Stimulated activated CD8-positive, alpha-beta memory T cell treated with anti-CD3 and anti-CD28 coated beads, Interleukin-4, amount 100 ng/mL, for 24 hours (primary cell): ENCODE measurements at places on chromosomes 1 and 21.
A peak's percentile ranks its signal among the peaks of the same experiment; 100 is the strongest.

- no peak for DNase-seq
Measured at GRCh38 chr1:241424480-241424971, 67.5 kb upstream of the RGS7 start.

- no peak for DNase-seq
Measured at GRCh38 chr1:213693864-213694263, 293.9 kb upstream of the PROX1 start.

GRCh38 chr1:36008546-36009197 is 75.2 kb upstream of the TEKT2 start:
- no peak for DNase-seq

DNA sequence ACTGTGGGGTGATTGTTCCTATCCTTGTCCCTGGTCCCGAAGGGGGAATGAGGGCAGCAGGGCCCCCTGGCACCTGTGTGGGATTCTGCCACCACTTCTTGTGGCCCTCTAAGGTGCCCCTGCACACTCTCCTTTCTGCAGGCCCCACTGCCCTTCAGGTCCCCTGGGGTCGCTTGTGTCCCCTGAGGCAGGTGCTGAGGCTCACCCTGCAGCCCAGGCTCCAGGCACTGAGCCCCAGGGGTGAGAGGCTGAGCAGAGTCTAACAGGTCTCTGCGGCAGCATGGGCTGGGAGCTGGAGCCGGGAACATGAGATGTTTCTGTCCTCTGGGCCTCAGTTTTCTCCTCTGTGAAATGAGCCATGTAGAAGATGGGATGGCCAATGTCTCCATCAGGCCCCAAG is 211.0 kb upstream of the VAMP3 start:
- DNase-seq: no peak

GRCh38 chr21:22352088-22352487 is 1353.9 kb downstream of the NCAM2 start:
- DNase-seq: no peak

DNA sequence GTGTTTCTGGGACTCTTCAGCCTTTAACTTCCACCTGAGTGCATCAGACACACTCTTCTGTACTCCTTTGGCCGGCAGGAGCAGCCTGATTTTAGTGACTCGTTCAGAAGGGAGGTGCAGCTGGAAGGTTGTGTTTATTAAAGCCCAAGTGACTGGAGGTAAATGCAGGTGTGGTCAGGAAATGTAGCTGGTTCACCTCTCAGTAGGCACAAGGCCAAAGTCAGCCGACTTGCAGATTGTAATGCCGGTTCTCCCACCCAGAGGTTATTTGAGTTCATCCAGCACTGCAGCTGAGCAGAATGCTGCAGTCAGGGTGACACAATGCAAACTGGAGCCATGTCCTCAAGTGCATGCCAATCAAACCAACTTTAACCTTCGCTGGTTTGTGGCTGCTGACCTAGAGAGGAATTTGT is 91.5 kb downstream of the SPATA46 start:
- DNase-seq: no peak

DNA sequence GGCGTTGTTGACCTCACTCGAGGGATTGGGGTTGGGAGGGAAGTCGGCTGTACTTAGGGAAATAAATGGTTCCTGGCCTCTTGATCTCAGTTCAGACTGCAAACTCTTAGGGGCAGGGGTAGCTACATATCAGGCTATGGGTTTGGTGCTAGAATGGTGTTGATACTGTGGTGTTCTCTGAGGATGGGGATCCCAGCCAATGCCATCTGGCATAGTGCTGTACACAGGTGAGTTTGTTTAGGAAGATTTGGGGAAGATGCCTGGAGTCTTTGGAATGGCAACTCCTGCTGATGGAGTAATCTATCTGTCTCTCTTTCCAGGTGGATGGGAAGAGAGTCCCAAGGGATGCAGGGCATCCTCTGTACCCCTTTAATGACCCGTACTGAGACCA is 14.3 kb upstream of the NASP start:
- no peak for DNase-seq

GRCh38 chr1:41704196-41704595 is 214.5 kb downstream of the HIVEP3 start:
- DNase-seq: no peak

DNA sequence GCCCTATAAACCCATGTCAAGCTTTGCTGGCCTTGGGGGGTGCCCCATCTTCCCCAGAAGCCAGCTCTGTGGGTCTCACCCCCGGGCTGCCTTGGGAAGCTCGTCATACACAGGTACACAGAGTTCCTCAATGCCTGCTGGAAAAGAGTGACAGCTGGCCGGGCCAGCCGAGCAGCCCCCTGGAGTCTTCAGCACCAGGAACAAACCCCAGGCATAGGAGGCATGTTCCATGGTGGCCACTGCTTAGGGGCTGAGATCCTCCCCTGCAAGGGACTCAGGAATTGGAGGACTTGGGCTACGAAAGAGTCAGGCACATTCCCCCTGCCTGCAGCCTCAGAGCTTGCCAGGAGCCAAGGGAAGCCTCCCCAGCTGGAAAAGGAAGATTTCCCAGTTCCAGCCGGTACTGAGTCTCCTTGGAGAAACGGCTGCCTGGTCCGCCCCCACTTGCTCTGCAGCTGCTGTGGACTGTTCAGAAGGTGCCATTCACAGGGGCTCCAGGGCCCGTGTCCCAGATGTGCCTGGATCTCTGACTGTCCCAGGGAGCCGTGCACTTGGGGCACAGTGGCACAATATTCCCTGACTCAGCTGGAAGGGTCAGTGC is 89.5 kb downstream of the STUM start:
- DNase-seq: no peak

DNA sequence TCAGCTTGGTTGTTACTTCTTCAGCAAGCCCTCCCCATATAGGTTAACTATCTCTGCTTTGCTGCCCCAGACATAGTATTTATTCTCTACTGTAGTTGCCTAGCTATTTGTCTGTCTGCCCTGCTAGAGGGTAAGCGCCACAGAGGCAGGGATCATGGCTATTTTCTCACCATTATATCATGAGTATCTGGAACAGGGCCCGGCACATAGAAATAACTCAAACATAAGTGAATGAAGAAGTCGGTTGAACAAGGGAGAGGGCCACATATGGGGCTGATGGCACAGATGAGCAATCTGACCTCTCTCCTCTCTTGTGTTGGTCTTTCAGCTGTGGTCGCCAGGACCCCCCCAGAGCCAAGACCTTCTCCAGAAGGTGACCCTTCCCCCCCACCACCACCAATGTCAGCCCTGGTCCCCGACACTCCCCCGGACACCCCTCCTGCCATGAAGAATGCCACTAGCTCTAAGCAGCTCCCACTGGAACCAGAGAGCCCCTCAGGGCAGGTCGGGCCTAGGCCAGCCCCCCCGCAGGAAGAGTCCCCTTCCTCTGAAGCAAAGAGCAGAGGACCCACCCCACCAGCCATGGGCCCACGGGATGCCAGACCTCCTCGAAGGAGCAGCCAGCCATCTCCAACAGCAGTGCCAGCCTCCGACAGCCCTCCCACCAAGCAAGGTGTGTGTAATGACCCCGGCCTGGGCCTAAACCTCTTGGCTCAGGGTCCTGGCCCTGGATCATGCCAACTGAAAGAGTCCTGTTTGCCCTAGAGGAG is 14.9 kb downstream of the MAP7D1 start:
- DNase-seq: no peak

DNA sequence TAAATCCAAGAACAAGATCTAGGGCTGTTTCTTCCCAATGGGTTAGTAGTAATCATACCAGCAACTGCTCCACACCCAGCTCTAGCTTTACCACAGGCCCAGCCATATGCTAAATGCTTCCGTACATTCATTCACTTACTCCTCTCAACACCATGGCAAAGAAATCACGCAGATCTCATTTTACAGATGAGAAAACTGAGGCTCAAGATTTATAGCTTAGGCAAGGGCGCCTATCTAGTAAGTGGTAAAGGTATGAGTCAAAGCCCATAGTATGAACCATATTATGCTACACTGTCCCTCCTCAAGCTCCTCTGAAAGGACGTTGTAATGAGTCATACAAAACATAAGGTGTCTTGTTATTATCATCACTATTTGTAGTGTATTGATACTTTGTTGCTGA is 82.2 kb downstream of the NIBAN1 start:
- no peak for DNase-seq

DNA sequence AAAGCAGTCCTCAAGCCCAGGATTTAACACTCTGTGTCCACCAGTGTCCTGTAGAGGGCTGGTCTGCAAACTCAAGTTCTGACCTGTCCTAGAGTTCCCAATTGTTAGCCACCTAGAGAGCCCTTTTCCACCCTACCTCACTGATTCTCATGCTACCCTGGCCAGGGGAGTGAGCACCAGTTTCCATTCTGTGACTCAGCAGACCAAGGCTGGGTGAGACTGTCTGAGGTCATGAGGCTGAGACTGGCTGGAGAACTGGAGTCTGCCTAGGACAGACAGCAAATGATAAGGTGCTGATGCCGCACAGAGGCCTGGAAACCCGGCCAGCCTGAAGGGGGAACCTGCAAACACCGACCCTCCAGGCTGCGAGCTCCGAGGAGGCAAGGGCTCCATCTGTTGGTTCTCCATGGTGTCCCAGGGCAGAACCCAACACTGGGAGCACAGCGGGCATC is 13.7 kb downstream of the GLIS1 start:
- no peak for DNase-seq

DNA sequence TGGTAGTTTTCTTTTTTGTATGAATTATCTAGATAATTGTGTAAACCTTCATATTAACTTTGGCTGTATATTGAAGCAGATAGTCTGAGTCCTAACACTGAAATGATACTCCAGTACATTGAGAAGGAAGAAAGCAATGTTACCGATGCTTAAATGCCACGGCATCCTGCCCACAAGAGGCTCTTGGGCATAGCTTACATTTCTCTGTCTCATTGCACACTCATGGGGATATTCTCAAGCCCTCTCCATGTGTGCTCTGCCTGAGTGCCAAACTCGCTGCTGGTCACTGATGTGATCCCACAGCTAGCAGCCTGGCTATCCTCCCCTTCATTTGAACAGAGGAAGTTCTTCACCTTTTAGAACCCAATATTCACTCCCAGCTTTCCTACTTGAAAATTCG is 179.4 kb downstream of the TGFB2 start:
- no peak for DNase-seq

GRCh38 chr1:156451505-156452160 is 48.9 kb downstream of the MEF2D start:
- DNase-seq: no peak

DNA sequence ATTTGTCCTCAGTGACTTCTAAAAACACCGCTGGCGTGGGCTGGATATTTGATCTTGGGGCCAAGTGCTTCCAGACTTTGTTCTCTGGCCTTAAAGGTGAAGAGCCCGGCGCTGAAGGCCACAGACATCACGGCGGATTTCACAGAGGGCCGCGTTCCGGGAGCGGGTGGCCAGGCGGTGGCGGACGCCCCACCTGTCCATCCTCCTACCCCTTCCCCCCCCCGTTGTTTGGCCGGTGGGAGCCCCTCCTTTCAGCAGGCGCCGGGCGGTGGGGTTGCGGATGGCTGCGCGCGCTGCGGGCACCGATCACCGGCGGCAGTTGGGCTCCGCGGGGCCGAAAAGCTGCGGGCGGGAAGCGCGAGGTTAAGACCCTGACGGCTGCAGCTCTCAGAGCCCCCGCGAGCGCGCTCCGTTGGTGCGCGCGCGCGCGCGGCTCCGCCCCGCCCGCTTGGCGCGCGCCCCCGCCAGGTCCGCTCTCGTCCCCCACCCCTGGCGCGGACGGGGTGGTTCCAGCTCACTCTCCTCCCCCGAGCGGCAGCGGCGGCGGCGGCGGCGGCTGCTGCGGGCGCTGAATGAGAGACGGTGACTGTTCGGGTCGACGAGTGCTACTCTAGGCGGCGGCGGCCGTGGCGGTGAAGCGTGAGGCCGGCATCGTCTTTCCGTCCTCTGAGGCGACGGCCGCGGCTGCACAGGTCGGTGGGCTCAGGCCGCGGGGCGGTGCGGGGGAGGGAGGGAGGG is at the start of gene RALGPS2:
Gene RALGPS2 (plus strand): TSS at position 517 of the 738 bp plus-strand sequence. CDS start 51,521 bp downstream, outside the sequence.
- peak; percentile 53 for DNase-seq

DNA sequence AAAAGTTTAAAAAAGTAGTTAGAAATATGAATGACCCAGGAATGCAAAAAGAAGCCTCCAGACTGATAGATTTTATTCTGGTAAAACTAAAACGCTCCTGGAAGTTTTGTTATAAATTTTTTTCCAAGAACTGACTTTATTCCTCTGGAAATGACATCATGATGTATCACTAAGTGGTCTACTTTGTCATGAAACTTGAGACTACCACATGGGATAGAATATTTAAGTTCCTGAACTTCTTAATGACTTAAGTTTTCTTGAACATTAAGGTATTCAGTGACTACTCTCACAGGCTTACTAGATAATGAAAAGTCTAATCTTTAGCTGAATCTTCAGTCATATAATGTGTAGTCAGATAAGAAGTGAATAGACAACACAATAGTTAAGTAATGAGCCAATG is 842.2 kb downstream of the USP25 start:
- DNase-seq: no peak

- no peak for DNase-seq
Measured at GRCh38 chr1:36842448-36842847, 191.9 kb downstream of the GRIK3 start.

GRCh38 chr1:183744132-183744913 is 60.6 kb upstream of the RGL1 start:
- no peak for DNase-seq

DNA sequence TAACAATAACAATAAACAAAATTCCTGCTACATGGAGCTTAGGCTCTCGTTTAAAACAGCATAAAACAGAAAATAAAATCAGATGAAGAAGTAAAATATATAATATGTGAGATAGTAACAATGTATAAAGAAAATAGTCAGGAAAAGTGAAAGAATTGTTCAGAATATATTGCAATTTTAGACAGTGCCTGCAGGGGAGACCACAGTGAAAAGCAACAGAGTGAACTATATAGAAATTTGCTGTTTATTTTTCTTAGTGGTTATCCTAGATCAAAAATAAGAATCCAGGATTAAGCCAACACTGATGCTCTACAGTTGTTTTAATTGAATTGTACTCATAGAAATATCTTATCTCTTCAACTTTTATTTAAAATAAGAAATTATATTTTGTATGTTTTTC is 1639.0 kb upstream of the B3GALT2 start:
- DNase-seq: no peak

DNA sequence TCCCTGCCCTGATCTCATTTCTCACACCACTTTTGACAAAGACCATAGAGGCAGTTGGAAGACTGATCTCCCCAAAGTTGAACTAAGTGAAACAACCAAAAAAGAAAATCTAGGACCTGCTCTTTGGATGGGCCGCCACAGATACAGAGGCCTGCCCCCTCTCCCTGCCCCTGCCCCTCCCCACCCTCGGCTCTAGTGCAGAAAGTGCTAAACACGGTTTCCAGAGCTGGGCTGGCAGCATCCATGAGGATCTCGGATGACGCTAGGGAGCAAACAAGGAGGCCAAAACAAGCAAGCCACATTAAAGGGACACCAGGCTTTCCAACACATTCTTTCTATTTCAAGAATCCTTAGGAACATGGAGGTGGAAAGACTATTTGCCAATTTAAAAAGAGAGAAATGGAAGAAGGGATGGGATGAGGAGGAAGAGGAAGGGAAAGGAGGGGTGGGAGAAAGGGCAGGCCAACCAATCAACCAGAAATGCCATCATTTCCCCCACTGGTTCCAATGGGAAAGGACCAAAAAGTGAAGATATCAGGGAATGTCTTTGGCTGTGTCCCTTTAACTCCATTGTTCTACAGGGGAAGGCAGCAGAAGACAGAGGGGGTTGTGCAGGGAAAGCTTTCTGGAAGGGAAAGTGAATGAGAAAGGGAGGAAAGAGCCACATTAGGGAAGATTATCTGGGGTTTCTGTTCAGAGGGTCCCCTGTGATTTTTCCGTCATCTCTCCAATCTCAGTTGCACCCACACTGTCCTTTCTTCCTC is 38.3 kb upstream of the GOLT1A start:
- no peak for DNase-seq
